NCI-H69 (cell line): ENCODE measurements at places on chromosomes 13 and 19.

GRCh38 chr13:94170145-94170571 lies 309.3 kb downstream of the DCT start:
- no peak for DNase-seq

DNA sequence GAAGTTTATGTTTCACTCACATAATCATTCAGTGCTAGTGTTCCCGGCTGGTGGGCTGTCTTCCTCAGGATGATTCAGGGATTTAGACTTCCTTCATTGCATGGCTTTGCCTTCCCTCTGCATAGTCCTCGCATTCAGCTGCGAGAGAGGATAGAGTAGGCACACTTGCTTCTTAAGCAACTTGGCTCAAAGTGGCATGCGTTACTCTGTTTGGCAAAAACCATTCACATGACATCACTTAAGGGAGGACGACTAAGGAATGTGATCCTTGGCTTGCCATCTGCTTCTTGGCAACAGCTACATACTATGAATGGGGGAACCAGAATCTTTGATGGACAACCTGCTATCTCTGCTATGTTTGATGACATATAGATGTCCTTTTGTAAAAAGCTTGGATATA lies 359.3 kb downstream of the TDRD3 start:
- no peak for DNase-seq

GRCh38 chr13:100323937-100324336 lies 235.0 kb downstream of the PCCA start:
- no peak for DNase-seq

DNA sequence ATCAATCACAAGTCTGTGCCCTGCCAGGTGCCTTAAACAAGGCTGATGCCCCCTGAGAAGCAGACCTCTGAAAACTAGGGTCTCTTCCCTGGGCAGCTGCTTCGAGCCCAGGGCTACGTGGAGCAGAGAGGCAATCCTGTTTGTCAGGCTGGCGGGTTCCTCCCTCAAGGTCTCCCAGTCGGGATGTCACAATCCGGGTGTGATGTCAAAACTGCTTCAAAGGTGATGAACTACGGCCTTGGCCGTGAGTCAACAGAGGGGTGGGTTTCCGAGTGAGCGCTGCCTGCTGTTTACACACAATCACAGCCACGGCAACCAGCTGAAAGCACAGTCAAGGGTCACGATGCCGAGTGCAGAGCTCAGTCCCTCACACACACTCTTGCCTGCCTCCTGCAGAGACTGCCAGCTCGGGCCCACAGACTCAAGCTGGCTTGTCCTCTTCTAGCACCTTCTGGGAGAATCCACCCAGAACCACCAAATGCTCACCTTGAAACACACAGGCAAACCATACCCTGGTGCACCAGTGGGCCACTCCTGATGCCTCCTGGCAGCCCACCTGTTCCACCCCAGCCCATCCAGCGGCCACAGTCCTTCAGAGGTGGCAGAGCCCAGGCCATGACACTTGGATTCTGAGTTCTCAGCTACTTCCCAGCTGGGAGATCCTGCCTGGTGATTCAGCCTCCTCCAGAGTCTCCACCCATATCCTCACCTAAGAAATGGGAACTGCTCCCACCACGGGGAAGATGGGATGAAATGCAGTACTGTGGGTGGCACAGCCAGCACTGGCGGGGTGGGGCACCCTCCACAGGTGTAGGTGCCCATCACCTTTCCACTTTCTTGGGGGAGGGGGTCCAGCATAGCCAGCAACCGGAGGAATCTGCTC lies 6.8 kb downstream of the ELL start:
- peak; percentile 77 for DNase-seq

DNA sequence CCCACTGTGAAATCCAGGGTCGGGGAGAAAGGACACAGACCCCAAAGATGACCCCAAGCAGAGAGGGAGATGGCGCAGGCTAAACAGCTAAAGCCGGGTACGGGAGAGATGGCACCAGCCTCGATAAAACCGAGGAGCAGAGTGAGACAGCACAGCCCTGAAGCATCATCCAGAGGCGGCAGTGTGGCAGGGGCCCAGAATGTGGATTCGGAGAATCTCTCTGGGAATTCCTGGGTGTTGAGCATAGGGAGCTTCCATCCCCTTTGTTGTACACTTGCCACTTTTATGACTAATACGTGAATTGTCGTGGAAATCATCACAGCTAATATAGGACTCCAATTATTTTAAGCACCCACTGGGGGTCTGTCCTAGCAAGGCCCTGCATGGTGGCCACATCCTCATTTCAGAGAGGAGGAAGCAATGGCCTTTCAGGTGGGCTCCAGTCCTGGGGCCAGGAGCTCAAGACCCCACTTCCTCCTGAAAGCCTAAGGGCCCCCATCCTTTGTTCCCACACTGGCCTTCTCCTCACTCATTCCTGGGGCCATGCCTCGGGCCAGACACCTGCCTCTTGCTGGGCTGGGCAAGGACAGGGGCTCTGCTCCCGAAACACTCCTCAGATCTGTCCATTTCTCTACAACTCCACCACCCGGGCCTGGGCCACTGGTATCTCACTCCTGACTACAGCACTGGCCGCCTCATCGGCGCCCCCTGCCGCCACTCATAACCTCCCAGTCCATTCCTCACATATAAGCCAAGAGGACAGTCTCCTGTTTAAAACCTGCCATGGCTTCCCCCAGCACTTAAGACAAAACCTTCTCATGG lies 29.3 kb upstream of the ATP1A3 start:
- peak; percentile 48 for DNase-seq

DNA sequence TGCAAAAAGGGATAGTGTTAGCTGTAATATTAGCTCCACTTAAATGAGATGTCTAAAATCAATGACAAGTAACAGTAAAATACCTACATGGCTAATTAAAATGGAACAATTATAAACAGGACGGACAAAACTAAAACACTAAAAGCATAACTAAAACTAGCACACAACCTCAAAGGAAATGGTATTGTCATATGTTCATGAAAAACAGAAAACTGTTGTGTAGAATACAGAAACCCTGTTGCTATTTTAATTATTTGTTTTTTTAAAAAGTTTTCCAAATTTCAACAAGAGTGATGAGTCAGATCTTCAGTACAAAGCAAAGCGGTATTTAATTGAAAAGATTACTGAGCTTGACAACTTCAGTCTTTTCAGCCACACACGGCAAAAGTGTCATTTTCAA lies 4.2 kb downstream of the RCBTB2 start:
- no peak for DNase-seq

DNA sequence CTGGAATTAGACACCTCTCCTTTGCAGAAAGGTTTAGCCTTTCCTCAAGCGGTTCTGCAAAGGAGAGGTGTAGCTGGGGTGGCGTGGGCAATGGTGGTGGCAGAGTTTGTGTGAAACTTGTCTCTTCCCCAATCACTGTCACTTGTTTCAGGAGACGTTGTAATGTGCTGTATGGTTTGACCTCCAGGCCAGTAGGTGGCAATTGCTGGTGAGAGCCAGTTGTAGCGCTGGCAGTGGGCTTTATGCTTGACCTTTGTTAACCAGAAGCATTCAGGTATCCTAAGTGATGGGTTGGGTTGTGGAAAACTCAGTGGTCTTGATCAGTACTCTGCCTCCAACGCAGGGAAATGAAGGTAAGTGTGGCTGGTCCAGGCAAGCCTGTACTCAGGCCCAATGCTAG lies 12.7 kb upstream of the LILRA5 start:
- DNase-seq = no peak

DNA sequence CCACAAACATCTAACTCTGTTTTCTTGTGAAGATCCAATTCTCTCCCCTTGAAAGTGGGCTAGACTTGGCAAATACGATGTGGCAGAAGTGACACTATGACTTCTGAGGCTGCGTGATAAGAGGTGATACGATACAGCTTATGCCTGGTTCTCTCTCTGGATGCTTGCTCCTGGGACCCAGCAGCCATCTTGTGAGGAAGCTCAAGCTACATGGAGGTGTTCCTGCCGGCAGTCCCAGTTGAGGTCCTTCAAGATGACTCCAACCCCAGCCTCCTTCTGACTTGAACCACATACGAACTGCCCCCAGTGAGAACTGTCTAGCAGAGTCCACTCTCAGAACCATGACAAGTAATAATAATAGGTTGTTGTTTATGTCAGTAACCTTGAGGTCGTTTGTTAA lies 10.7 kb upstream of the FEM1A start:
- no peak for DNase-seq

DNA sequence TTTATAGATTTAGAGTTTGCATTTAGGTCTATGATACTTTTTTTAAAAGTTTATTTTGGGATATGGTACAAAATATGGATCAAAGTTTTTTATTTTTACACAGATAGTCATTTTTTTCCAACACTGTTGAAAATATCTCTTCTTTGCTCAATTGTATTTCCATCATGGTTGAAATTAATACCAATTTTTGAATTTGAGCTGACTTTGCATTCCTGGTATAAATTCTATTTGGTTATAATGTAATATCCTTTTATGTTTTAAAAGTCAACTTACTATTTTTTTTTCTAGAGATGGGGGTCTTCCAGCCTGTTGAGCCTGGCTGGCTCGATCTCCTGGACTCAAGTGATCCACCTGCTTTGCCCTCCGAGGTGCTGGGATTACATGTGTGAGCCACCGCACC lies 620.1 kb downstream of the OLFM4 start:
- no peak for DNase-seq

DNA sequence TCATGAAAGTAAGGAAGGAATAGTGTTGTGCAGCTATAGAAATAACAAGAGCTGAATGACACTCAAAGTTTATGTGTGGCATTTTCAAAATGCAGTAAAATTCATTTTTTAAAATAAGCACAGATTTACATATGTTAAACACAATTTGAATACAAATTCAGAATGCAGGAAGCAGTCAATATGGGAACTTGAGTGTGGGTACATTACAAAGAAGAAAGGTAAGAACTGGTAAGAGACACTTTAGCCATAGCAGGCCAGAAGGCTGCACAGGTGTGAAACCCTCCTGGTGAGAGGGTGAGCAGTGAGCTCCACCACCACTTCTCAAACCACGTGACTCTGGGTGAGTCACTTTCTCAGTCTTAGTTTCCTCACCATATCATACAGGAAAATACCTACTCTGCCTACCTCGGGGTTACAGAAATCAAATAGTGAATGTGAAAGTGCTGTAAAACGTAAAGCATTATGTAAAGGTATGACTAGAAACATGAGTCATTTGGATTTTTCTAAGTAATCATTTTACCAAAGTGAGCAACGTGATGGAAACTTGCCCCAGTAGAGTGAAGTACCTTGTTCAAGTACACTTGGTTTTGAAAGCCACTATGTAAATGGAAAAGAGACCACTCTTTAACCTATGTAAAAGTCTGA lies 40.5 kb downstream of the USP12 start:
- DNase-seq = peak; percentile 1

GRCh38 chr19:28727480-28728159 lies 485.3 kb downstream of the UQCRFS1 start:
- no peak for DNase-seq

DNA sequence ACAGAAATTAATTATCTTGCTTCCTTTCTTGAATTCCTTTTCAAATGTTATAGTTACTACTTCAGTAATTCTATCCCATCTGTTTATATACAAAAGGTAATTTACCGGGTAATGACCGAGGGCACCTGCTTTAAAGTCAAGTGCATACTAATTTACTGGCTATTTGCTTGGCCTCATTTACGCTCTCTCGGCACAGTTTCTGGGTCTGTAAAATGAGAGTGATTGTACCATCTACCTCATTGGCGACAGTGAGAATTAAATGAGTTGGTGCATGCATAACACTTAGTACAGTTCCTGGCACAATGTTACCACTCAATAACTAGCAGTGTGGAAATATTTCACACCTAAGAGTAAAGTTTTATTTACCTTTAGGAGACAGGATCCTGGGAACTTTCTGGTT lies 111.6 kb downstream of the GGACT start:
- peak; percentile 89 for DNase-seq

DNA sequence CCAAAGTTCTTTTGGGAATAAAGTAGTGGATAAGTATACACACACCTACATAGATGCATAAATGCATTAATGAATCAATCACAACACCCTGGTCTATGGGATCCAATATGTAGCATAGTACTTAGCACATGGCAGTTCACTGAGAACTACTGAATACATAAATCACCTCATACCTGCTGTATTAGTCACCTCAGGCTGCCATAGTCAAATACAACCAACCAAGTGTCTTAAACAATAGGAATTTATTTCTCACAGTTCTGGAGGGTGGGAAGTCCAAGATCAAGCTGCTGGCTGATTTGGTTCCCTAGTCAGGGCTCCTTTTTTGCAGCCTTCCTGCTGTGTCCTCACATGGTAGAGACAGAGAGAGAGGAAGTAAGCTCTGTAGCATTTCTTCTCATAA lies 228.2 kb downstream of the NHLRC3 start:
- no peak for DNase-seq

- no peak for DNase-seq
Measured at GRCh38 chr19:18975011-18975410, 34.0 kb upstream of the HOMER3 start.

GRCh38 chr13:47420568-47420967 lies 523.7 kb upstream of the HTR2A start:
- no peak for DNase-seq

- peak; percentile 74 for DNase-seq
Measured at GRCh38 chr13:107669391-107669993, 545.8 kb downstream of the LIG4 start.

DNA sequence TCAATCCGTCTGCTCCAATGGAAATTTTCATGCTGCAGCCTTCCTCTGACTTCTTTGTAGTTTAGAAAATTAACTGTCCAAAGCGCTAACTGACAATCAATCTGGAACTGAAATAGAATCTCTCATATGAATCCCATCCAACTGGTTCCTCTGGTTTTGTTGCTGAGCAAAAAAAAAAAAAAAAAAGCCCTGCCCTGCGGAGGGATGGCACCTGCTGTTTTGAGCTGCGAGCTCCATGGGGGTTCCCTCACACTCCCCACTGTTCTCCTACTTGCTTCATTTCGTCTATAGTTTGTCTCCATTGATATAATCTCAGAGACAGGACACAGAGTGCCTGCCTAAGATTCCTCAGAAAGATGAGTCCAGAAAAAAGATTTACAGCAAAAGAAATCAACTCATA lies 33.4 kb downstream of the FAAP24 start:
- no peak for DNase-seq

DNA sequence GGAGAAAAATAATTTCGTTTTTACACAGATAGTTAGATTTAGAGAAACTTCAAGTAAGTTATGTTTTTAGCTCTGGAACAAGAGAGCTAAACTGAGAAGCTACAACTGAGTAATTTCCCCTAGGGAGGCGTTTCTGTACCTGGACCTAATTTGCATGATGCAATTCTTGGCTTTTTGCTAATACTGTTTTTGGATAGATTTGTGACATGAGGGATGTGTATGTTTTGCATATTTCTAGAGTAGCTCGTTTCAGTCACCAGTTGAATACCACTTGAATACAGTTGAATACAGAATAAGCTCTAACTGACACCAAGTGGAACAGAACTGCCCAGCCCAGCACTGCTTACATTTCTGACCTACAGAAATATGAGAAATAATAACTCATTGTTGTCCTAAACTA lies 1227.9 kb upstream of the SPRY2 start:
- DNase-seq = no peak

DNA sequence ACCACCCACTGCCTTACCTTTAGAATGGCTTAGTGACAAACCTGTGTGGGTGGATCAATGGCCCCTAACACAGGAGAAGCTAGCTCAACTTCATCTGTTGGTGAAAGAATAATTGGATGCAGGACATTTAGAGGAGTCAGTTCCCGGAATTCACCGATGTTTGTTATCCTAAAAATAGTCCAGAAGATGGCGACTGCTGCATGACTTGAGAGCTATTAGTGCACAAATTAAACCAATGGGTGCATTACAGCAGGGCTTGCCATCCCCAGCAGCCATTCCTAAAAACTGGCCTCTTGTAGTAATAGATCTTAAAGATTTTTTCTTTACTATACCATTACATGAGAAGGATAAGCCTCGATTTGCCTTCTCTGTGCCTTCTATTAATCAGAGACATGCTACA lies 46.8 kb upstream of the ZNF726 start:
- peak; percentile 6 for DNase-seq
